ENCODE measurements at places on chromosomes 4 and X.

GRCh38 chr4:140739971-140740370, 16.2 kb downstream of the TBC1D9 start:
- no peak for DNase-seq

- DNase-seq, result no peak
Observed at GRCh38 chr4:181939199-181939945, 303.8 kb upstream of the TENM3 start.

DNA sequence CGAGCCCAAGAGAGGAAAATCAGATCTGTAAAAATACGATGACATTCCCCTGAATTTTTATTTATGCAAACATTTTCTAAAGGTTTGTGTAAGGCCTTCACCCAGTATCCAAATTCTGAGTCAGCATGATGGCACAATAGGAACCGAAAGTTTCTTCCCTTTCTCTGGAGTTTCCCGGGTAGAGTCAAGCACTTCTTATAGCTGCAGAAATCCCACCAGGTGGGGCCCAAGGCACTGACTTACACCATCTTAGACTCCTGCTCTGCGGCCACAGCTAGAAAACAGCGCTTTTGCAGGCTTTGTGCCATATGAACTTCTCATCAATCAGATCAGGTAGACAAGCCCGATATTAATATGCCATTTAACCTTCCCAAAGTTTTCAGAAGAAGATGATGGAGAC, 13.4 kb downstream of the LEF1 start:
- no peak for DNase-seq

DNA sequence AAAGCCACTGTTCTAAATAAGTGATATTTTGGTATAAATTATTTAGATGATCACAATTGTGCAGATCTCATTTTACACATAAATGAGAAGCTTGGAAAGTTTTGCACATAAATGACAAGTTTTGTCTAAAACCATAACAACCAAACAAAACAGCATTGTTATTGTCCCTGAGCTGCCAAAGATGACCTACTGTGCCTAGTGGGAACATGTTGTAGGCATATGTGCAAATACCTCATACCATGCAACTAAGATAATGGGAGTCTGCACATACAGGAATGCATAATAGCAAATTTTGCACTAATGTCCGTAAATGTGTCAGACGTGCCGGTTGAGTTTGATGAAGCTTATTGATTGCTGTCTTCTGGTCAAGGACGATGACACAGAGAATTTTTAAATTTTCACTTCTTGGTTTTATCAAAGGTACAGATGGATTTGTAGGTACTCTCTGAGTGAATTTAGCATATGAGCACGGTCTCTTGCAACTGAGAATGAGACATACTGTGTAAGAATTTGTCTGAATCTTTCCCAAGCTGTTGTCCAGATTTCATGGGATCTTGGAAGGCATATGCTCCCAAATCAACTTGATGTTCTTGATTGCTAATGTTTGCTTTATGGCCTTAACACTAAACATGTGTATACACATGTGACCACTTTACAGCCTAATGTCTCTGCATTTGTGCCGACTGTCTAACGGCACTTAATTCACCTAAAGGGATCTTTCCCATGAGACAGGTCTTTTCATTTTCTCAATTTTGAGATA, 1133.5 kb downstream of the FAT4 start:
- DNase-seq, result no peak

DNA sequence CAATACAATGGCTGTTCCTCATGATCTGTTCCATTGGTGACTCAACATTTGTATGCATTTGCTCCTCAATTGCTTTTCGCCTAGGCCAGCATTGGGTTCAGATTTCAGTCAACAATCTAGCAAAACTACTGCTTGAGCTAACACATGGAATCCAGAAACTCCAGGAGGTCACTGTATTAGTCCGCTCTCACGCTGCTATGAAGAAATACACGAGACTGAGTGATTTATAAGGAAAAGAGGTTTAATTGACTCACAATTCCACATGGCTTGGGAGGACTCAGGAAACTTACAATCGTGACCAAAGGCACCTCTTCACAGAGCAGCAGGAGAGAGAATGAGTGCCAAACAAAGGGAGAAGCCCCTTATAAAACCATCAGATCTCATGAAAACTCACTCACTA, 67.1 kb downstream of the RXFP1 start:
- DNase-seq, result no peak

DNA sequence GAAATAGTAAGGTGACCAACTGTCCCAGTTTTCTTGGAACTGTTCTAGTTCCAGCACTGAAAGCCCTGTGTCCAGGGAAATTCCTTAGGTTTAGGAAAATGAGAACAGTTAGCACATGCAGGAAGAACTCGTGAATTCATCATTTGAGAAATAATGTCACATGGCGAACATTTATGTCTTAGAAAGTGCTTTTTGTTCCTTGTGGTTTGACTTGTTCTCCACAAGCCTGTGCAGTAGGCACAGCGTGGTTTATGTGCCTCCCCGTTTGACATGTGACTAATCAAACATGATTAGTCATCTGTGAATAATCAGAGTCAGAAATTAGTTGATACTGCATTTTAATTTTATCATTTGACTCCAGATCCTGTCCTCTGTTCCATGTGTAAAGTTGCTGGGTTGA, 556.0 kb upstream of the CPEB2 start:
- DNase-seq, result no peak

GRCh38 chr4:107376293-107376692, 340.2 kb upstream of the DKK2 start:
- DNase-seq, result no peak

DNA sequence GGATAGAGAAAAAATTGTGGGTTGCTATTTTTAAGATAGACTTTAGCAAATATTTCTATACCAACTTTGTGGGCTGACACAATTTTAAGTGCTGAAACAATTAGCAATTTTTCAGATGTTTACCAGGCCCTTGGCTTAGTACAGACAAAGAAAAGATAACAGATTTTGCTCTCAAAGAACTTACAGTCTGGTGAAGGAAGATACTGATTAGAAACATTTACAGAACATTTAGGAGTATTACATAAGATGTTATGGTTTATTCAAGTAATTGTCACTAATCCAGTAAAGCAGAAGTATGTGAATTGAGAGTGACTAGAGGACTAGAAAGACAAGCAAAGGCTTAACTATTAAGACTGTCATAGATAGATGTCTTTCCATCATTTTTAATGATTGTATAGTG, 35.3 kb upstream of the NDUFC1 start:
- no peak for DNase-seq

DNA sequence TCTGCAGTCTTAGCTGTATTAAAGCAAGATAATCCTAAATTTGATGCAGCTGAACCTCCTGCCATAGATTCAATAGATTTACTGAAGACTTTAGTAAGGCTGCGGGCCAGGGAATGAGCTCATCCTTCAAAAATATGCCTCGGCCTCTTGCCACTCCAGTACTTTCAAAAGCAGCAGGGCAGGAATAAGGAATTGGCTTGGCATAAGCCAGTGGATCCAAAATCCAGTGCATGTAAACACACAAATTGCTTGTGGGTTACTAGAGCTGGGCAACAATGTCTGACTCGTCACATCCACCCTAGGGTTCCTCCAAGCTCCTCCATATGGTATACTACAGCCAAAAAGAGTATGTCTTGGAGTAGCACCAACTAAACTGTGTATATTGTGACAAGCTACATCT, 165.0 kb downstream of the AMELX start:
- no peak for DNase-seq

DNA sequence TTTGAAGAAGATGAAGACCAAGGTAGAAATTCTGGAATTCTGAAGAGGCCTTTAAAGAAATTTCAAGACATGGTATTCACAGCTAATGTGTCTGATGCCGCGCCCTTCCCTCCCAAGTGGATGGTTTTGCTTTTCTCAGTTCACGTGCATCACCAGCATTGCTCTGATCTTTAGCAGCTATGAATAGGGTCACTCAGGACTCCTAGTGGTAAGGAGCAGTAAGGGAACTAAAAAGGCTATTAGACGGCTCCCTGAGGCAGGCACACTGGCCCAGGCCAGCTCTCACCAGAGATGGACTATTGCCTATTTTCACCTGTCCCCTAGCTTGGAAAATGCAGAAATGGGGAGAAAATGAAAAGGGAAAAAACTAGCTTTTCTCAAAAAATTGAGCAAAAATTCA, 447.5 kb upstream of the RASGEF1B start:
- DNase-seq, result no peak

GRCh38 chr4:153413842-153414241, 52.3 kb upstream of the TMEM131L start:
- DNase-seq, result no peak

GRCh38 chr4:65089666-65090065, 580.6 kb downstream of the EPHA5 start:
- no peak for DNase-seq

DNA sequence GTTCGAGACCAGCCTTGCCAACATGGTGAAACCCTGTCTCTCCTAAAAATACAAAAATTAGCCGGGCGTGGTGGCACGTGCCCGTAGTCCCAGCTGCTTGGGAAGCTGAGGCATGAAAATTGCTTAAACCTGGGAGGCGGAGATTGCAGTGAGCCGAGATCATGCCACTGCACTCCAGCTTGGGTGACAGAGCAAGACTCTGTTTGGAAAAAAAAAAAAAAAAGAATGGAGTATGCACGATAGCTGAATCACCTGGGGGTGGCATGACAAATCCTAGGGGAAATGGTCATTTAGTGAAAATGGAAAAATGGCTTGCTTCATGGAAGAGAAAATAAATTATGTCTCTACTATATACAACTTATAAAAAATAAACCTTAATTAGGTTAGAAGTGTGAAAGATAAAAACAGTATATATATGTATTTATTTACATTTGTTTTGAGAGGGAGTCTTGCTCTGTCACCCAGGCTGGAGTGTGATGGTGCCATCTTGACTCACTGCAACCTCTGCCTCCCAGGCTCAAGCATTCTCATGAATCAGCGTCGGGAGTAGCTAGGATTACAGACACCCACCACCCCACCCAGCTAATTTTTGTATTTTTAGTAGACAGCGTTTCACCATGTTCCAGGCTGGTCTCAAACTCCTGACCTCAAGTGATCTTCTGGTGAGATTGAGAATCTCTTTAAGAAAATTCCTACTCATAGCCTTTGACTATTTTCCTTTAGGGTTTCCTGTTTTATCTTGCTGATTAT, 19.3 kb upstream of the ING2 start:
- DNase-seq, result no peak

DNA sequence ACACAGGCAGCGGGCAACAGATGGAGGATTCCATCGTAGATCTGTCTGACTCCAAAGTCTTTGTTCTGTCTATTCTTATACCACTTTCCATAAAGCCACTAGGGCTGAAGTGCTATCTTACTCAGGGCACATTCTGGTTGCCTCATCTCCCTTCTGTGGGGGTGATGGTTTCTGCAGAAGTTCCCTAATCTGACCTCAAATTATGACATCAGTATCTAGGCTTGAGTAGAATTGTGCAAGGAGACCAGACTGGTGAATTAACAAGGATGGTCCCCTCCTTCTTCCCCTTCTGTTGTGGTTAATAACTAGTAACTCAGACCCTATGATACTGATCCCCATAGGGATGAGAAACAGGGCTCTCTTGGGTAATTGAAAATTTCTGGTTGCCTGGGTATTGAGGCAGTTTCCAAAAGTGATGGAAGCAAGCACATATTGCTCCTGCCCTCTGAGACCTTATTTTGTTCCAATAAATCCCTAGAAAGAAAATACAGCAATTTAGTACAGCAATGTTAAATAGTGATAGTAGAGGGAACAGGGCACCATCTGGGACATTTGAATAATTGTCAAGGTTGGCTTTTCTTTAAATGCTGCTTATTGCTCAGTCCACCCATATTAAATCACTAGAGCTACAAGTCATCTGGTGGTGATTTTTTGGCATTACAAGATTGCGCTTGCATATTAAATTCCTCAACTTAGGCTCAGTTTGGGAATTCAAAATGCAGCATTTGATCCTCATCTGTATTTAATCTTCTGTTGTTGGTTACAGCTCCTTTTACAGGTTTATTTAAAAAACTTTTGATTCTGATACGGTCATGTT, 57.3 kb upstream of the AP1S2 start:
- DNase-seq, result no peak

DNA sequence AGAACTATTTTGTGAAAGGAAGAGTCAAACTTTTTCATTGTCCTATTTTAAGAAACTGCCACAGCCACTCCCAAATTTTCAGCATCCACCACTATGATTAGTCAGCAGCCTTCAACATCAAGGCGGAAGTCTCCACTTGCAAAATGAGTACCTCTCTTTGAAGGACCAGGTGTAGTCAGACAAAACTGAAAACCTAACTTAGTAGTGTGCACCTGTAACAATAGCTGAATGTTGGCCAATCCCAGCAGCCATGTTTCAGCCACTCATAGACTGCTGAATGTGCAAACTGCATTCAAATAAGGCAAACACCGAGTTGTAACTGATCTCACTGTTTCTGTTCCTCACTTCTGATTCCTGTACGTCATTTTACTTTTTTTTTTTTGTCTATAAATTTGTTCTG, 341.1 kb downstream of the IL15 start:
- no peak for DNase-seq

DNA sequence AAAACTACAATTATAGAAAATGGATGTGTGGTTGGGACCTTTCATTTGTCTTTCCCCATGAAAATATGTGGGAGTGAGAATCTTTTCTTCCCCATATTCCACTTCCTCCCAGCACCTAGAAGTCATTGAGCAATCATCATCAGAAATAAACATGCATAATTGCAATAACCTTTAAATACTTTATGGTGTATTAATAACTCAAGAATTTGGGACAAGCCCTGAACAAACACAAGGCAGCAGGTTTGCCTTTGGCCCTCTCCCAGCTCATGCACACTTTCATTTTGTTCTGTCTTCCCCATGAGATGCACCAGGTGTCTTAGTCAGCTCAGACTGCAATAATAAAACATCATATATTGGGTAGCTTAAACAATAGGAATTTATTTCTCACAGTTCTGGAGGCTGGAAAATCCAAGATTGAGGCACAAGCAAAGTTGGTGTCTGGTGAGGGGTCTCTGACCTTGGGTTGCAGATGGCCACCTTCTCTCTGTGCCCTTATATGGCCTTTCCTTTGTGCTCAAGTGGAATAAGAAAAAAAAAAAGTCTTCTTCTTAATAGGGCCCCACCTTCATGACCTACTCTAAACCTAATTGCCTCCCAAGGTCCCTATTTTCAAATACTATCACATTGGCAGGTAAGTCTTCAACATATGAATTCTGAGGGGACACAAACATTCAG, 34.7 kb upstream of the TMEM184C start:
- DNase-seq, result no peak

- no peak for DNase-seq
Observed at GRCh38 chrX:153973127-153974002, 811 bp downstream of the TMEM187 start.

DNA sequence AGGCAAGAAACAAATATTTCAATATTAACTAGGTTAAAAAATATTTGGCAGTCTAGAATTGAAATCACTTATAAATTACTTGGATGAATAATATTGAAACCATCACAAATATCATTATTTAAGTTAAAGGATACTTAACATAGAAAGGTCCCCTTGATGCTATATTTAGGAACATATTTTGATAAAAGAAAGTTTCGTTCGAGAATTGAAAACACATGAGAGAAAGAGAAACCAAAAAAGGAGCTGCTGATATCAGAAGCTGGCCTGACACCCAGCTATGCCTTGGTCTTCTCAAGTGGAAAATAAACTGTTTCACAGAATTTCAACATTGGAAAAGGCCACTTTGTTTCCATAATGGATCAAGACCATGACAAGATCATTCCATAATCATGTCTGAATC, 762.4 kb downstream of the DMD start:
- no peak for DNase-seq

Measured in stimulated activated CD8-positive, alpha-beta memory T cell treated with anti-CD3 and anti-CD28 coated beads, Interleukin-4, amount 100 ng/mL, for 4 hours (primary cell).